ENCODE measurements at places on chromosomes 3 and 15. TPM values are rescaled to one million over a fixed set of nuclear protein-coding genes. Genes with fewer than 3 reads are reported as not detected.

BMF gene
- 2.7 TPM for total RNA-seq

SYNPR gene
- not detected for total RNA-seq

- H3K27me3 ChIP-seq, result no peaks in the 10 kb centered on the region
- no peak overlapping the region for H3K27ac ChIP-seq
- H3K36me3 ChIP-seq, result no peaks in the 10 kb centered on the region
- no peak overlapping the region for H3K4me3 ChIP-seq
- peaks cover 37% of the 10 kb centered on the region for H3K4me1 ChIP-seq
- no peak for DNase-seq
These were observed 66.2 kb downstream of the CORO2B start for GRCh38 chr15:68644996-68645395.

DNA sequence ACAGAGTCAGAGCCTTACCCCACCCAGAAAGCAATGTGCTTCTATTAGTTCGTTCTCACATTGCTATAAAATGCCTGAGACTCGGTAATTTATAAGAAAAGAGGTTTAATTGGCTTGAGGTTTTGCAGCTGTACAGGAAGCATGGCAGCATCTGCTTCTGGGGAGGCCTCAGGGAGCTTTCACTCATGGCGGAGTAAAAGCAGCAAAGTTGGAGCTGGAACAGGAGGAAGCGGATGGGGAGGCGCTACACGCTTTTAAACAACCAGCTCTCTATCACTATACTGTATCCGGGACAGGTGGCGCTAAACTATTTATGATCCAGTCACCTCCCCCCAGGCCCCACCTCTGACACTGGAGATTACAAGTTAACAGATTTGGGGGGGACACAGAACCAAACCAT lies 176.3 kb upstream of the BHLHE40 start:
- no peak overlapping the region for H3K4me3 ChIP-seq
- H3K4me1 ChIP-seq, result no peaks in the 10 kb centered on the region
- DNase-seq, result no peak
- no peaks in the 10 kb centered on the region for H3K27me3 ChIP-seq
- H3K27ac ChIP-seq, result no peak overlapping the region
- no peaks in the 10 kb centered on the region for H3K36me3 ChIP-seq

DNA sequence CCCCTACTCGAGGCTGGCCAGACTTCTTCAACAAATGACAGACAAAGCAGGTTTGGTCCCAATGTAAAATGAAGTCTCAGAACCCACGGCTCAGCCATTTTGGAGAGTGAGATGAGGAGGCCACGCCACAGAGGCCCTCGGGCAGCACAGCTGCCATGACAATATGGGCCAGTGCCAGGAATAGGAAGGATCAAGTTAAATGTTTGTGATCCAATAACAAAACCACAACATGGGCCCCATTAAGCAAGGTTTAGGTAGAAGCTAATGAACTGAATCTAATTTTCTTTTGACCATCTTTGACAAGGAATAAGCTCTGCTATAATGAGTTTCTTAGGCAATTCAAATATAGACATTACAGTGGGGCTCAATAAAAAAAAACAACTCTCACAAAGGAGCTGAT lies 52.6 kb downstream of the RFTN1 start:
- no peak overlapping the region for H3K27ac ChIP-seq
- DNase-seq, result no peak
- no peaks in the 10 kb centered on the region for H3K36me3 ChIP-seq
- no peaks in the 10 kb centered on the region for H3K27me3 ChIP-seq
- H3K4me1 ChIP-seq, result peaks cover 10% of the 10 kb centered on the region

DNA sequence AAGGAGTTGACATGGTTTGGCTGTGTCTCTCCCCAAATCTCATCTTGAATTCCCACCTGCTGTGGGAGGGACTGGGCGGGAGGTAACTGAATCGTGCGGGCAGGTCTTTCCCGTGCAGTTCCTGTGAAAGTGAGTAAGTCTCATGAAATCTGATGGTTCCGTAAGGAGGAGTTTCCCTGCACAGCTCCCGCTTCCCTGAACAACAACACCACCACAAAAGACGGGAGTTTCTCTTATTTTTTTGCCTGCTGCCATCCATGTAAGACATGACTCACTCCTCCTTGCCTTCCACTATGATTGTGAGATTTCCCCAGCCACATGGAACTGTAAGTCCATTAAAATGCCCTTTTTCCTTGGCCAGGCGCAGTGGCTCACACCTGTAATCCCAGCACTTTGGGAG lies 22.7 kb downstream of the XXYLT1 start:
- H3K27me3 ChIP-seq, result no peaks in the 10 kb centered on the region
- no peak for DNase-seq
- H3K27ac ChIP-seq, result no peak overlapping the region

DNA sequence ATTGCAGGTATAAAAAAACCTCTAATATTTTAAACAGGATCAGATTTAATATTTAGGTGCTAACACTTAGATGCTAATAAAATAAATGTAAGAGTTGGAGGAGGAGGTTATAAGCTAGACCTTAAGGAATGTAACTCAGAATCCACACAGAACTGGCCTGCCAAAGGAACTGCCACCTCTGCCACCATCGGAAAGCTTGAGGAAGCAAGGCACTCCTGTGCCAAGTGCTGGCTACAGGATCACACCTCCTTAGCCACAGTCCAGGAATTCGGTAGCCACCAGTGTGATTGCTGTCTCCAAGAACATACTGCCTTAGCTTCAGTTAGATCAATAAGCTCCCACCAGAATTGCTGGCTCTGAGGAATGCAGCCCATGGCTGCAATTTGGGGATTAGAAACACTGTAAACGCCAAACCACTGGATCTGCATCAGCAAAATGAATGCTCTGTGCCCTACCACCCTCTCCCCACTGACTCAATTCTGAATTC lies 58.0 kb downstream of the FRMD5 start:
- peaks cover 5% of the 10 kb centered on the region for H3K4me1 ChIP-seq
- H3K27ac ChIP-seq, result no peak overlapping the region
- H3K4me3 ChIP-seq, result no peak overlapping the region
- no peak for DNase-seq

DNA sequence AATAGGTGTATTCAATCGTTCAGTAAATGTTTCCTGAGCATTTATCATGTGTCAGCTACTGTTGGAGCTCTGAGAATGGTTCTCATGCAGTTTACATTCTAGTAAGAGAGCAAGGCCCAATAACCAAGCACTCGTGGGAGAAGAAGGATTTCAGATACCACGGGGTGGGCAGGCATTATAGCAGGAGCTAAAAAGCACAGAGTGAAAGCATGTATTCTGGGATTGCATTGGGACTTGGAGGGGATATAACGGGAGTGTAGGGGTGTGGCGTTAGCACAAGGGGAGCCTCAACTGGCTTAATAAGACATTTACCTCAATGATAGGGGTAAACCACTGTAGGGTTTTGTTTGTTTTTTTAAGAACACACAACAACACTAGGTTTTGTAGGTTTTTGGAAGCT lies 1.6 kb upstream of the SIAH2 start:
- peak overlapping the region; percentile 94 for H3K27ac ChIP-seq
- H3K27me3 ChIP-seq, result no peaks in the 10 kb centered on the region
- peak overlapping the region; percentile 87 for H3K4me3 ChIP-seq
- H3K36me3 ChIP-seq, result no peaks in the 10 kb centered on the region

- H3K36me3 ChIP-seq, result no peaks in the 10 kb centered on the region
- DNase-seq, result no peak
- peaks cover 16% of the 10 kb centered on the region for H3K27me3 ChIP-seq
- peaks cover 10% of the 10 kb centered on the region for H3K4me1 ChIP-seq
- H3K27ac ChIP-seq, result no peak overlapping the region
- H3K4me3 ChIP-seq, result no peak overlapping the region
These were observed 46.5 kb upstream of the GRIP2 start for GRCh38 chr3:14586611-14587010.

DNA sequence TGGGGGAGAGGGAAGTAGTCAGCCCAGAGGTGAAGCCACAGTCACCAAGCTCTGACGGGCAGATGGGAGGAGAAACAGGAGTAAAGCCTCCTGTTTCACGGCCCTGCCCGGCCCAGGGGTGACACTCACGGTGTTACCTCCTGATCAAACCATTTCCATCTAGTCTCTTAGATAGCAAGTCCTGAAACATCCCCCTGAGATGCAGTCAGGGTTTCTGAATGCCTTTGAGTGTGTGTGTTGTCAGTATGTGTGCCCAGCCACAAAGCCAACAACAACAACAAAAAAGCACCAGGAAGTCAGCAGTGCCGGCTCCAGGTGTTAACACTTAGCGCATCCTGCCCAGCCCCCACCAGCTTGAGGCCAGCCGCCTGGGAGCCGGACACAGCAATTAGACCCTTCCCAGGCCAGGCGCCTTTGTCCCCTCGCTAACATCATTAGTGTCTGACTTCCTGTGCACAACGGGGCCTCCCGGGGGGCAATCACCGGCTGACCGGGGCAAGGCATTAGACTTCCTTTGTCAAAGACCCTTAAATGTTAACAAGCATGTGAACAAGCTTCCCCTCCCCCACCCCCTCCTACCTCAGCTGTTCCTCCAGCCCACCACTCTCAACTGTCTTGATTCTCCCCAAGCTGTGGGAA lies 34.5 kb downstream of the IL17RD start:
- H3K27ac ChIP-seq, result no peak overlapping the region
- no peak for DNase-seq
- no peak overlapping the region for H3K4me3 ChIP-seq
- no peaks in the 10 kb centered on the region for H3K27me3 ChIP-seq
- H3K4me1 ChIP-seq, result peaks cover 20% of the 10 kb centered on the region

GRCh38 chr15:70672081-70672480 lies 91.3 kb downstream of the UACA start:
- DNase-seq, result no peak
- peaks cover 84% of the 10 kb centered on the region for H3K36me3 ChIP-seq
- no peak overlapping the region for H3K4me3 ChIP-seq
- H3K4me1 ChIP-seq, result peaks cover 5% of the 10 kb centered on the region
- no peaks in the 10 kb centered on the region for H3K27me3 ChIP-seq
- H3K27ac ChIP-seq, result no peak overlapping the region
